ENCODE measurements at places on chromosomes 2 and 18.

DNA sequence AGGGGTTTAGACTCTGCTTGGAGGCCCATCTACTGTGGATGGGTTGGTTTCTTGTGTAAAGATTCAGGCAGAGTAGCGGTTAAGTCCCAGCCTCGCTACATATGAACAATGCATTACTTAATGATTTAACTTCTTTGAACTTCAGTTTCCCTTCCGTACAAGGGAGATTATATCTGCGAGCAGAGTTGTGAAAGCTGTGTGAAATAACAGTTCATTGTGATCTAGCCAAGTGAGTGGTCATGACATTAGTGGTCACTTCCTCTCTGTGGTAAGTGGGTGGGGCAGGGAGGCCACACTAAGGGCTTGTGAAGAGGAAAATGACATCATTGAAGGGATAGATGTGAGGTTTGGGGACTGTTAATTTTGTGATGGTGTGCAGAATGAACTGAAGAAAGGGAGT lies 14.1 kb upstream of the MEX3C start:
- DNase-seq: peak; percentile 39

DNA sequence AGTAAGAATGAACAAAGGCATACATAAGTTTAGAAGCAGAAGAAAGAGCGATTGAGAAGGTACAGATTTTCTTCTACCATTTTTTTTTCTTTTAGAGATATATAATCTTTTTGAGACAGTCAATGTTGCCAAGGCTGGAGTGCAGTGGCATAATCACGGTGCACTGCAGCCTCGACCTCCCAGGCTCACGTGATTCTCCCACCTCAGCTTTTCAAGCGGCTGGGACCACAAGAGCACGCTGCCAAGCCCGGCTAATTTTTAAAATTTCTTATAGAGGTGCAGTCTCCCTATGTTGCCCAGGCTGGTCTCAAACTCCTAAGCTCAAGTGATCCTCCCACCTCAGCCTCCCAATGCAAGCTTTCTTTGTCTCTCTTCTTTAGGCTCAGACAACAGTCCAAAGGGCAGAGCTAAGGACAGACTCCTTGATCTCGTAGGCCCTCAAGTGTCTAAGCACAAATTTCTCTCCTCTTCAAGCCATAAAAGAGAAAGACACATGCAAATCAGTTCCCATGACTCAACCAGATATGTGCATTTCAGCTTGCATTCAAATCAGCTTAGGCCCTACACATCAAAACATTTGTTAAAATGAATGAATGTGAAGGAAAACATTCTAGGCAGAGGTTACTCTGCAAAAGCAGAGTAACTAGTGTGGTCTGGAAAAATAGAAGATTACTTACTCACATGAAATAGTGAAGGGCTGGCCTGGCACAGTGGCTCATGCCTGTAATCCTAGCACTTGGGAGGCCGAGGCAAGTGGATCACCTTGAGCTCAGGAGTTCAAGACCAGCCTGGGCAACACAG lies 18.0 kb downstream of the ITSN2 start:
- no peak for DNase-seq

- DNase-seq: no peak
These were observed 167.4 kb downstream of the PTGR3 start for GRCh38 chr18:75041586-75041985.

DNA sequence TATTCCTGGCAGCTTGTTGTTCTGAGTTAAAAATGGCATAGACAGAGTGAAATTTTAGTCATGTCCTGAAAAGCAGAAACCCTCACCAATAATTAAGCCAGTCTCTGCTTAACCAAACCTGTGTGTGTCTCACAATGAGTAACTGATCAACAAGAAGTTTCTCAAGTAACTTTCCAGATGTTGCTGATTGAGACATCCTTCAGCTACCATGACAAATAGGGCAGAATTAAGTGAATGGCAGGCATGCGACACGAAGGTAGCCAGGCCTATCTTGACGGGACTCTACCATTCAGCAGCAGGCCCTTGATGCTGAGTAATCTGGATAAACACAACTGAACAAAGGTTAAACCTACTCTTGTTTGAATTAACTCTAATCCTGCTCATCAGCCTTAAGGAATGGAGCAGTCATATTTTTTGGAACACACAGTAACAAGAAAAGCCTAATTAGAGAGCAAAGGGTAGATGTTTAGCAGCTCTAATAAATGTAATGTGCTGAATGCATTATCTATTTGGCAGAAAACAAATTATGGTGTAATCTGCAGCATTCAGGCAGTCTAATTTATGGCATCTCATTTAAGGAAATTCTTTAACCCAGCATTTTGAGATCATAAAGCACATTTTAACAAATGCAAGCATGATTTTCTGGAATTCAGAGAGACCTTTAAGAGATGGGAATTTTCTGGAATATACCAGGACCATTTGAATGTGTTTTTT lies 159.5 kb upstream of the EPHA4 start:
- DNase-seq: no peak

GRCh38 chr2:46873604-46874068 lies 42.0 kb downstream of the MCFD2 start:
- peak; percentile 23 for DNase-seq

- DNase-seq: no peak
These were observed 142.7 kb downstream of the SCG2 start for GRCh38 chr2:223459328-223459939.

- no peak for DNase-seq
These were observed 1193.9 kb upstream of the CELF4 start for GRCh38 chr18:38759457-38759856.

DNA sequence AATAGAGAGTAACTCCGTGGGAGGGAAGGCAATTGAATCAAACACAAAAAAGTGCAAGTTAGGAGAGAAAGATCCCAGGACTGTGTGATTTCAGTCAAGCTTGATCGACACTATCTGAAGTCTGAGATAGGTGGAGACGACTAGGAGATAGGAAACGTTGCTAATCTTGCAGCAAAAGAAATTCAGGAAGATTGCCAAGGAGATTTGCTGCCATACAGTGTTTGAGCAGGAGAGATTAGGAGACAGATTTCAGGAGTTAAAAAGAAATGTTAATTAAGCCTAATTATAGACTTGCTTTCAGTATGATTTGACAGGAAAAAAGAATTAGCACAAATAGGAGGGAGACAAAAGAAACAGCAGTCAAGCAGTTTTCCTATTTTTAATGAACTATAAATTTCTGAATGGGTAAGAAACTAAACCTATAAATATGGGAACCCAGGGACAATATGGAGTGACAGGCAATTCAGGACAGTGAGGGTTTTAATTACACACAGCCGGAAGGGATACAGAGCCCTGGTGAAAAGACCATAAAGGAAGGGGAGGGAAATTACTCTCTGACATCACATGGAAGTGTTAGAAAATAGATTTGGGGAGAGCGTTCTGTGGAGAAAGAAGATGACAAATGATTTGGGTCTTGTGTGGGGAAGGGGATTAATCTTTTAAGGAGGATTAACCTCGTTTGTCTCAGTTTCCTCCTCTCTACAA lies 72.6 kb downstream of the SUCLG1 start:
- no peak for DNase-seq

DNA sequence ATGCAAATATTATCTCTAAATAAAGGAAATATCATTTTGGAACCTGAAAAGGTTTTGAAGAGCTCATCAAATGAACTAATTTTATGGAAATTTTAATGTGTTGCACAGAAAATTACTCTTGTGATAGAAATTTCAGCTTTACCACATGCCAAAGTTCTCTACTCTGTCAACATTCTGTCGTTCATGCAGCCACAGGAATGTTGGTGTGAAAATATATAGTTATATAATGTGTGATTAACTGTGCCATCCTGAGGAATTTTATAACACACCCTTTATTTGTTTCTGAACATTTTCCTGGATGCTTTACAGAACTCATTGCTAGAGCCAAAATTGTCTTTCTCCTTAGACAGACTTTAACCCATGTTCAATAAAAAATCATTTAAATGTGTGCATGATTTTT lies 202.5 kb upstream of the SLC8A1 start:
- DNase-seq: no peak

DNA sequence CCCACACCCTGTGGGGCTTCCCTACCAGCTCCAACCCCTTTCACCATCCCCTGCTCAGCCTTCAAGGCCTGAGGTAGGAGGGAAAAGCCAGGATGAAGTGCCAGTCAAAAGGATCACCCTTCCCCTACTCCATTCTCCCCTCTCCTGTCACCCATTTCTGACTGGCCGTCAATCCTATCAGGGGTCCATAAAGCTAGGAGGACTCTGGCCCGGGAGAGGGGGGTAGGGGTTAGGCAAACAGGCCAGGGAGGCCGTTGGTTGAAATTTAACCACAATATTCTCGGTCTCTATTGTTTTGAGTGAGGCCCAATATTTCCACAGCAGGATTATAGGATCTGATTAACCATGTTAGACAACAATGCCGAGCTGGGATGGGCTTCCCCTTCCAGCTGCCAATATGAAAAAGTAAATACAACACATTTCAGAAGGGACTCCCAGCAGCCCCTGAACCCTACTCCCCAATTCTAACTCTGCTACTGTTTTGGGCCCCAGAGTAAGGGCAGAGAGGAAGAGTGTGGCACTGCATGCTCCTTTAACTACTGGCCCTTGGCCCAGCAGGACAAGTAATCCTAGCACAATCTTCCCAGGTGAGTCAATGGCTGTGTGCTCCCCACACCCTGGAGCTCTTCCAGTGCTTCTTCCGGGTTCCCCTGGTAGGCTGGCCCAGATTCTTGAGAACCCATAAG lies 10.6 kb upstream of the IHH start:
- no peak for DNase-seq

- DNase-seq: no peak
These were observed 33.3 kb downstream of the ANTXR1 start for GRCh38 chr2:69046221-69046662.

DNA sequence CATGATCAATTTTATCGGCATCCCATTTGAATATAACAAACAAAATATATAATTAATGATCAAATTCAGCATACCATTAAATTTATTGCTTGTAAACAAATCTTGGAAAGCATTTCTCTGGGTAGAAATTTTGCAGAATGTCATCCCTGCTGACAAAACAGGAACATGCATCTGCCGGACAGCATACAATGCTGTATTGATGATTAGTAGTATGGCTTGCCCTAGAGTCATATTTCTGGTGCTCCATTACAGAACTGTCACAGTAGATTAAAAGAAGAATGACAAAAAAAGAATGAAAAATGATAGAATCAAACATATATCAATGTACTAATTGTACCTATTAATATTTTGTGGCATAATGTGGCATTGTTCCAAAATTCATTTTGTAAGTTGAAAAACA lies 98.0 kb downstream of the NXPH2 start:
- no peak for DNase-seq

DNA sequence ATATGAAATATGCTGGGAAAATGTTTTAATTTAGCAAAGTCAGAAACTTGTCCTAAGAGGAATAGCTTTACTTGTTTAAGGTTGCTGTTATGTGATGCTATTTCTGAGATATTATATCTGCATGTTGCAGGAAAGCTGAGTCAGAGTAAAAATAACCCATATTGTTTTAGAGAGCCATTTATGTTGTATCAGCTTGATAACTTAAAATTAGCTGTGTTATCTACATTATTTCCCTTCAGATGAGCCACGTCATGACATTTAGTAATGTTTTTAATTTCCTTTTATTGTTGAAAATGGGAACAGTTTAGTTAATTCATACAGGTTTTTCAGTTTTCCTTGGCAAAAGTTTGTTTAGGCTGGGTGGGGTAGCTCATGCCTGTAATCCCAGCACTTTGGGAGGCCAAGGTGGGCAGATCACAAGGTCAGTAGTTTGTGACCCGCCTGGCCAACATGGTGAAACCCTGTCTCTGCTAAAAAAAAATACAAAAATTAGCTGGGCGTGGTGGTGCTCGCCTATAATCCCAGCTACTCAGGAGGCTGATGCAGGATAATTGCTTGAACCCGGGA lies 55.8 kb downstream of the TTC27 start:
- no peak for DNase-seq

DNA sequence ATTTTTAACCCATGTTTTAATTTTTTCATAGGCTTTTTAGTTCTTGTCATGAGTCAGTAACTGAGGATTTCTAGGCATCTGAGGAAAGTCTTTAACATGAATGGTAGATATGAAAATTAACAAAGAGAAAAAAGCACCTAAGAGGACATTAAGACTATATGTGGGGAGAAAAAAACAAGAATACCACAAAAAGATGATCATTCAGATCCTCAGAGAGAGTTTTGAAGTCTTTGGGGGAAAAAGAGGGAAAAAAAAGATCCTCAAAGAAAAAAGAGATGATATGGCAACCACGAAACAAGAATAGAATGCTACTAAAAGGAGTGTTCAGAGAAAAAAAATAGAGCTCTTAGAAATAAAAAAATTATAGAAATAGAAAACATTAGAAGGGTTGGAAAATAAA lies 8.1 kb downstream of the DRC1 start:
- no peak for DNase-seq

GRCh38 chr2:120901201-120901600 lies 165.5 kb downstream of the GLI2 start:
- no peak for DNase-seq

DNA sequence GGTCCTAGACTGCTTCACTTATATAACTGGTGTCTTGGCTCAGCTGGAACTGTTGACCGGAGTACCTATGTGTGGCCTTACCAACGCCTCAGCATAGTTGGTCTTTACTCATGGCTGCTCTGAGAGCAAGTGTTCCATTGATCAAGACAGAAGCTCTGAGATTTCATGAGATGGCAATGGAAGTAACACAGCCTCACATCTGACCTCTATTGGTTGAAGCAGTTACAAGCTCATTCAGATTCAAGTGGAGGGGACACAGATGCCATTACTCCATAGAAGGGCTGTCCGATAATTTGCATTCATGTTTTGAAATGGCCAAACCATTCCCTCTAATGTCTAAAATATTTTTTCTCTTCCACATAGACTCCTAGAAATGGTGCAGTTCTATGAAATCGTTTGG lies 46.4 kb upstream of the STK39 start:
- no peak for DNase-seq

- no peak for DNase-seq
These were observed 30.0 kb upstream of the CCNYL1 start for GRCh38 chr2:207681431-207681830.

GRCh38 chr2:197101519-197101918 lies 175.0 kb upstream of the PGAP1 start:
- DNase-seq: no peak

DNA sequence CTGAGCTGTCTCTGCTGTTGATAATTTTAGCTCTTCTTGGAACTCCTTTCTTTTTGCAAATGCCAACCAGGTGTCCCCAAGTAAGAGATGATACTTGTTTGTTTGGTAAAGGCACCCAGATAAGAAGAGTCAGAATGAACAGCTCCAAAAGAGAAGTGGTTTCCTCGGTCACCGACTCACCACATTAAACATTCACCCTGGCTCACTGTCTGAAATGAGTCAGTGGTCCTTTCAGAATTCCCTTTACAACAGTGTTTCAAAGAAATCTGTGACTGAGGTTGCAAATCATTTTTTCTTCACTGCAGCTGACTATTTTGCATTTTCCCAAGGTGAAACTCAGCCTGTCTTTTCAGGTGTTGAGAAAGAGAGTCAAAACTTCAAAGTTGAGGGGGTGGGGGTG lies 16.2 kb upstream of the CXCR4 start:
- peak; percentile 58 for DNase-seq

DNA sequence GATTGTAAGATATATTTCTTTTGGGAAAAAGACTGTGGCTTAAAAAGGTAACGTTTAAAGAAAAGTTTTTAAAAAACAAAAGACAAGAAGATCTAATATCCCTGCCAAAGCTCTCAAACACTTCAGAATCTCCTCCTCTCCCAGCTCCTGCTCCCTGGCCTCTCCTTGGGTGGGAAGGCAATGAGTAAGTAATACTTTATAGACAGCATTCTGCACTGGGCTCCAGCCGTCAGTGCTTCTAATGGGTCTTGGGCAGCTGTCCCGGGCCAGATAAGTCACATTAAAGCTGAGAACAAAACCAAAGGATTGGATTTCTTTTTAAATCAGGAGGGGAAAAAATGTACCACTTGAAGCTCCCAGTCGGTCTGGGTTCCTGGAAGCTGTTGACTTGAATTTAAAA lies 133.7 kb downstream of the ALPK2 start:
- DNase-seq: no peak
